ENCODE measurements at places on chromosomes 5 and 9. TPM values are rescaled to one million over a fixed set of nuclear protein-coding genes. Genes with fewer than 3 reads are reported as not detected.

The TAF11L10 gene
- not detected for total RNA-seq

The SH3GLB2 gene
- total RNA-seq = 43.2 TPM

DNA sequence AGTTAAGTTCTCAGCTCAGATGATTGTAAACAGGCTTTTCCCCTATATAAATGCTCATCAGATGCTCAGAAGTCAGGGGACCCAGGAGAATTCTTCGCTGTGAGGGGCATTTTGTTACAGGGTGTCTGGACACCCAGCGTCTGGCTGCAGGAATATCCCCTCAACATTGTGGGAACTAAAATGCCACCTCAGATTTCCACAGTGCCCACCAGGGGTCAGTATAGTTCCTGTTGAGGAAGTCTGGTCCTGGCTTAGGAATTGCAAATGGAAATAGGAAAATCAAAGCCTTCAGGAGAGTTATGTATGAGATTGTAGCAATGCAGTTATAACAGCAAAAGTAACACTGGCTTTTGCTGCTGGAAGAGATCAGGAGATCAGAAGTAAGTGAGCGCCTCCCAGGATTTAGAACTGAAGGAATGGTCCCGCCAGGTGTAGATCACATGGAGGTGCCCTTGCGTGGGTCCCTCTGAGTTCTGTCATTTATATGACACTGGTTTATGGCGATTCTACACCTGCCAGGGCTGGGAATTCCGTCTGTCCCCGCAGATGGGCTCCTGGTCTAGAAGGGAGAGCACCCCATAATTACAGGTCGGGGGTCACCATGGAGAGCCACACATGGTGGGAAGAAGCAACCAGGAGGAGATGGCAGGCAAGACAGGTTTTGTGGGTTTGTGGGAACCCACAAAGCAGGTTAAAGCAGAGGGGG, 47.1 kb upstream of the CTSL start:
- peak; percentile 28 for DNase-seq

- no peak for DNase-seq
Measured at GRCh38 chr9:71703172-71703872, 65.0 kb downstream of the CEMIP2 start.

DNA sequence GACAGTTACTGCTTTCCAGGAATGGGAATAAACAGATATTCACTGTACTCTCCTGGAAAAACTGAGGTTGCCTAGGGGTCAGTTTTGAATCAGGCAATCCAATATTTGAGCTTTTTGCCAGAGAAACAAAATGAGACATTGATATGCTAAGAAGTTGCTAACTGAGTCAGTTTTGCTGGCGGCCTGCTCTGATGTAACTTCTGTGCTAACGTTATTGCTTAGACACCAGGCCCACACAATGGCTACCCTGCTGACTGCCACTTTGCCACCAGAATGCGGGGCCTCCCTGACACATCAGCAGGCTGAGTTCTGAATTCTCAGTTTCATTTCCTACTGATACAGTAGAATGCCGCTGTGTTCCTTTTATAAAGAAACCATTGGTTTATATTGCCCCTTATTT, 18.2 kb upstream of the ZNF618 start:
- DNase-seq = no peak

- no peak for DNase-seq
Measured at GRCh38 chr5:107774316-107774715, 103.6 kb upstream of the EFNA5 start.

- DNase-seq = no peak
Measured at GRCh38 chr9:114417511-114417910, 29.7 kb upstream of the AKNA start.

DNA sequence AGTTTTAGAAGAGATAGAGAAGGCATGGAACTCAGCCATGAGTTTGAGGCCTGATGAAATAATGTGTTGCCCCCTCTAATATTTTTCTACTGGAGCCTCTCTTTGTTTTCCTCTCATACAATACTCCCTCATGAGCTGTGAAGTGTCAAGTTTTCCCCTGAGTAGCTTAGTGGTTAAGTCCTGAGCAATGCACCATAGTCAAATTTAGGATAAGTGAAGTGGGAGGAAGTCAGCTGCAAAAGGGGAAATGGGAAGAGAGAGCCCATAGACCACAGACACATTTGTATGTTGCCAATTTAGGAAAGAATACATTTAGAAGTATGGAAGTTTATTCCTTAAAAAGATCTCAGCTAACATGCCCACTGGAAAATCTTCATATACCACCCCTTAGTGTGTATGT, 171.5 kb upstream of the NREP start:
- DNase-seq = no peak

DNA sequence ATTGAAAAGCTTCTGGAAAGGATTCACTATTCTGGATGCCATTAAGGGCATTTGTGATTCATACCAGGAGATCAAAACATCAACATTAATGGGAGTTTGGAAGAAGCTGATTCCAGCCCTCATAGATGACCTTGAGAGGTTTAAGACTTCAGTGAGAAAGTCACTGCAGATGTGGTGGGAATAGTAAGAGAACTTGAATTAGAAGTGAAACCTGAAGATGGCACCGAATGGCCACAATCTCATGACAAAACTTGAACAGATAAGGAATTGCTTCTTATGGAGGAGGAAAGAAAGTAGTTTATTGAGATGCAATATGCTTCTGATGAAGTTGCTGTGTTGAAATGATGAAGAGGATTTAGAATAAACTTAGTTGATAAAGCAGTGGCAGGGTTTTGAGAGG, 254.6 kb upstream of the SLC24A2 start:
- DNase-seq = no peak

Data from mesenteric fat pad (tissue), 1 donor.